ENCODE measurements at places on chromosomes 11 and 22.

DNA sequence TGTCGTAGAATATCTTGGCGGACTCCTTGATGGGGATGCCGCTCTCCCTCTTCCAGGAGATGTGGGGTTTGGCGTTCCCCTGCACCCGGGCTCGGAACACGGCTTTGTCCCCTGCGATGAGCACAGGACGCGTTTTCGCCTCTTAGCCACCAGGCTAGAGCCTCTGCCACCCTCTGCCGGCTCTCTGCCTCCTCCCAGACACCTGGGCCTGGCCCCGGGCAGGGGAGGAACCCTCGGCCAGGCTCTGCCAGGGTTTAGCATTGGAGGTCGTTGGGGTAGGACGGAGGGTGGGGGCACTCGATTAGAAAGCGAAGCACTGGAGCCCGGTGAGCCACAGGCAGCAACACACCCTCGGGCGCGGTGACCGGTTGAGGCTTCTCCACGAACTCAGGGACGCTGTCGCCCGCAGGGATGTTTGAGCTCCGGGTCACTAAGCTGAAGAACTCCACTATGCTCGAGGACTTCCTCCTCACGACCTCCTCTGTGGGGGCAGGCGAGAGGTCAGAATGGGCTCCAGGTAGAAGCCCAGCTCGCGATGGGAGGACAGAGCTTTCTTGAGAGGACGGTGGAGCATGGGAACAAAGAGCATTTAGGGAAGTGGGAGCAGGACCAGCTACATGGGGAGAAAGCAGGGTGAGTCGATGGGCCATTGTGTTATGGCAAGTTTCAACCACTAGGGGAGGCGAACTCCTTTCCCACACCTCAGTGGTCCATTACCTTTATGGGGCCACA, 4.3 kb downstream of the IGSF22 start:
- peak overlapping the region; percentile 56 for H3K4me3 ChIP-seq
- H3K36me3 ChIP-seq: no peaks in the 10 kb centered on the region
- H3K27me3 ChIP-seq: no peaks in the 10 kb centered on the region
- H3K4me1 ChIP-seq: peaks cover 20% of the 10 kb centered on the region
- H3K27ac ChIP-seq: peak overlapping the region; percentile 64

- no peak overlapping the region for H3K27ac ChIP-seq
- no peaks in the 10 kb centered on the region for H3K4me1 ChIP-seq
- H3K27me3 ChIP-seq: no peaks in the 10 kb centered on the region
- H3K4me3 ChIP-seq: no peak overlapping the region
Observed at GRCh38 chr11:5384335-5384734, 723 bp downstream of the OR51M1 start.

GRCh38 chr22:34760276-34761008, 305.5 kb upstream of the ISX start:
- no peak for DNase-seq
- no peak overlapping the region for H3K4me3 ChIP-seq
- H3K4me1 ChIP-seq: no peaks in the 10 kb centered on the region
- no peaks in the 10 kb centered on the region for H3K27me3 ChIP-seq
- H3K27ac ChIP-seq: no peak overlapping the region

DNA sequence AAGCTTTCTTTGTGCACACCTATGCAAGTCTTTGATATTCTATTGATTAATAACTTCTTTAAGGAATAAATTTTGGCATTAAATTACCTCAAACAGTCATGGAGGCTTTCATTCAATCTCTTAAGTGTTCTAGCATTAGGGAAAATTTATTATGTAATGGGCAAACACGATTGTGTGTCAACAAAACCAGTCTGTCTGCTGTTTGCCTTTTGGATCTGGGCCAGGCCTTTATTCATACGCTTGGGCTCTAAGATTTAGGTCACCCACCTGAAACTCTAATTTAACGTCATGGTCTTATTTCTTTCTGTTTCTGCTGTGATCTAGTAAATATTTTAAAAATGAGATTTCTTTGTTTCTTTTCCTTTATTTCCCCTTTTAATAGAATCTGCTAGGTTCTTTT, 1270.6 kb downstream of the LRRC4C start:
- H3K36me3 ChIP-seq: no peaks in the 10 kb centered on the region
- no peak overlapping the region for H3K4me3 ChIP-seq
- no peak for DNase-seq
- no peaks in the 10 kb centered on the region for H3K27me3 ChIP-seq
- H3K27ac ChIP-seq: no peak overlapping the region

GRCh38 chr11:27592098-27592780, 85.7 kb upstream of the LIN7C start:
- H3K4me1 ChIP-seq: no peaks in the 10 kb centered on the region
- no peak overlapping the region for H3K27ac ChIP-seq
- H3K4me3 ChIP-seq: no peak overlapping the region
- no peaks in the 10 kb centered on the region for H3K36me3 ChIP-seq

Measured in sigmoid colon (tissue), 7 donors.